H7 (cell line): ENCODE measurements at places on chromosomes 6 and 20. TPM values are rescaled to one million over a fixed set of nuclear protein-coding genes. Genes with fewer than 3 reads are reported as not detected.

R3HDML gene
- 0.07 TPM in 1 of 2 replicates, not detected in the other for total RNA-seq

ZNF165 gene
- total RNA-seq = 2.1 and 3.5 TPM in 2 replicates

APMAP gene
- total RNA-seq = 63.5 and 69.0 TPM in 2 replicates

GRIK2 gene
- 0.76 and 1.2 TPM in 2 replicates for total RNA-seq

ECT2L gene
- total RNA-seq = 0.03 TPM in 1 of 2 replicates, not detected in the other

VSTM2L gene
- total RNA-seq = 2.7 and 5.8 TPM in 2 replicates

COX4I2 gene
- total RNA-seq = 0.21 TPM in 1 of 2 replicates, not detected in the other

ELOVL2 gene
- total RNA-seq = 1.0 and 2.6 TPM in 2 replicates

RGS17 gene
- 3.8 and 4.8 TPM in 2 replicates for total RNA-seq

ZNF334 gene
- total RNA-seq = 3.9 and 9.1 TPM in 2 replicates

NDUFAF4 gene
- total RNA-seq = 75.4 and 90.7 TPM in 2 replicates

CYP39A1 gene
- 0.38 TPM in 1 of 2 replicates, not detected in the other for total RNA-seq

MDFI gene
- total RNA-seq = 205 and 262 TPM in 2 replicates

BMP2 gene
- total RNA-seq = 5.9 and 13.0 TPM in 2 replicates

WFDC12 gene
- total RNA-seq = not detected in 2 replicates

TINAG gene
- not detected in 2 replicates for total RNA-seq

CAPN11 gene
- total RNA-seq = 1.0 and 2.0 TPM in 2 replicates

CDSN gene
- total RNA-seq = not detected in 2 replicates

CD109 gene
- total RNA-seq = 1.3 and 1.4 TPM in 2 replicates

RIPOR3 gene
- total RNA-seq = 1.1 and 4.2 TPM in 2 replicates

CAGE1 gene
- total RNA-seq = 0.11 and 0.21 TPM in 2 replicates

PRR18 gene
- total RNA-seq = 0.07 and 0.11 TPM in 2 replicates

OLIG3 gene
- total RNA-seq = 0.07 and 0.28 TPM in 2 replicates

FAM209A gene
- total RNA-seq = 0.45 TPM in 1 of 2 replicates, not detected in the other

OR12D3 gene
- not detected in 2 replicates for total RNA-seq

SEL1L2 gene
- total RNA-seq = not detected in 2 replicates

POM121L2 gene
- total RNA-seq = 0.03 TPM in 1 of 2 replicates, not detected in the other

ARFGEF3 gene
- total RNA-seq = 7.0 and 11.0 TPM in 2 replicates

PLTP gene
- total RNA-seq = 87.3 and 104 TPM in 2 replicates

GATA5 gene
- 0.55 and 1.5 TPM in 2 replicates for total RNA-seq

ATP9A gene
- 1.6 and 2.1 TPM in 2 replicates for total RNA-seq

SPTLC3 gene
- under 0.01 and 2.3 TPM in 2 replicates for total RNA-seq

OR2H2 gene
- not detected in 2 replicates for total RNA-seq

HLA-DRA gene
- 0.33 TPM in 1 of 2 replicates, not detected in the other for total RNA-seq

MTFR2 gene
- total RNA-seq = 2.6 and 5.7 TPM in 2 replicates

SLC22A16 gene
- not detected in 2 replicates for total RNA-seq

APOBEC2 gene
- total RNA-seq = 0.14 TPM in 1 of 2 replicates, not detected in the other

FNDC1 gene
- total RNA-seq = 0.11 TPM in 1 of 2 replicates, not detected in the other

GUCA1A gene
- total RNA-seq = 13.2 and 20.8 TPM in 2 replicates

C6orf15 gene
- not detected in 2 replicates for total RNA-seq

RAB44 gene
- total RNA-seq = not detected in 2 replicates

WRNIP1 gene
- 50.5 and 56.1 TPM in 2 replicates for total RNA-seq

SYCP2L gene
- total RNA-seq = 0.38 and 0.63 TPM in 2 replicates

VIP gene
- not detected in 2 replicates for total RNA-seq
